NCI-H2171 (cell line): ENCODE measurements at places on chromosomes 5 and 9.

DNA sequence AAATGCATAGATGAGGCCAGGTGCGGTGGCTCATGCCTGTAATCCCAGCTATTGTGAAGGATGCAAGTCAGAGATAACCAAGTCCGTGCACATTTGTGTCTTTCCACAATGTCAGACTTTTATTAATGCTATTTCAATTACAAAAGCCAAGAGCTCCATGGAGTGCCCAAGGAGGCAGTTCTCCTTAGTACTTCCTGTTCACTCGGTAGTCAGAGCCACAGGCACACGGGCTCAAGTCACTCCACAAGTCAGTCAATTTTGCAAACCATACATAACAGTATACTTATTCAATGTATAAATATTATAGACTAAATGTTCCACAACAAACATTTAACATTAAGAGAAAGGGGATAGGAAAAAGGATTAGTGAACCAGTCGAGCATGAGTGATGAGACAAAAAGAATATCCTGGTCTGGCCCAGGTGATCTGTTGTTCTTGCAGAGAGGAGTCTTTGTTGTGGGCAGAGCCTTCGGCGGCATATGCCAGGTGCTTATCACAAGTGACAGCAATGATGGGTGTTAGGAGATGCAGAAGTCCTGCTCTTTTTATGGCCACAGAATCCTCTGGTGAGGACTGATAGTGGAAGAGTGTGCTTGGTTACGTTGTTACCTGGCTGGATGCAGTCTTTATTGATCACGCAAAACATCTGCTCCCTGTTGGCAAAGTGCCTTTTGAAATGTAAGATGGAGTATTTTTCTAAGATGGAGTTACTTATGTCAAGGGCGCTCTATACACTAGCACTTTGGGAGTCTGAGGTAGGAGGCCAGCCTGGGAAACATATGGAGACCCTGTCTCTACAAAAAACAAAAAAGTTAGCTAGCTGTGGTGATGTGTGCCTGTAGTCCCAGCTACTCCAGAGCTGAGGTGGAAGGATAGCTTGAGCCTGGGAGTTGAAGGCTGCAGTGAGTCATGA is 167.0 kb upstream of the FBXL17 start:
- DNase-seq = no peak

GRCh38 chr9:121498487-121499176 is 1.0 kb downstream of the GGTA1 start:
- DNase-seq = peak; percentile 19

DNA sequence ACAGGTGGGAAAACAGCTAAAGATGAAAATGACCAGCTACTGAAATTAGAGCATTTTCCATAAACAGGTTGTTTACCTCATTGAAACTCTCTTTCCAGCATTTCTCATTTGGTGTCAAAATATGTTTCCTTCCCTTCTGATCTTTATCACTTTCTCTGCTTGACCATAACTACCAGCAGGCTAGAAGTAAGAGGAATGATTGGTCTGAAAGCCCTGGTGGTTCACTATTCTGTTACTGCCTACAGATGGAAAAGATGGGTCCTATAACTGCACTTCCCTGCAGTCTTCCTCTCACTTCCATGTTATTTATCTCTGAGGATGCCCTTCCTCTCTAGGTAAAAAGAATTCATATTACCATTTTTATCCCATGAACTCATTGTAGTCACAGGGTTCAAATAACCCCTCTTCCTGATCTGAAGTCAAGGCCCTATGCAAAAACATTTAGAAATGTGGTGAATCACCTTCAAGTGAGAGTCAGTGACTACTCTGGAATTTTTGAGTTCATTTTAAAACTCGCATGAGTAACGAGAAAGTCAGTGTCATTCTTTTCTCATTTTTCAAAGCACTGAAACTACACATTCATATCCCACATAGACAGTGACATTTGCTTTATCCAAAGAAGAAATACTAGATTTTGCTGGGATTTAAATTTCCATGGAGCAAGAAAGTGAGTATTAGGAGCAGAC is 51.7 kb downstream of the ZNF474 start:
- DNase-seq = no peak

- DNase-seq = no peak
Observed at GRCh38 chr5:146860213-146860893, 18.2 kb downstream of the PPP2R2B start.

GRCh38 chr9:93139365-93140182 is 5.5 kb upstream of the NINJ1 start:
- no peak for DNase-seq

- DNase-seq = no peak
Observed at GRCh38 chr9:37468620-37469019, 3.4 kb upstream of the ZBTB5 start.

- no peak for DNase-seq
Observed at GRCh38 chr5:132385326-132386105, 16.0 kb downstream of the SLC22A5 start.

GRCh38 chr9:109948453-109948852 is 168.5 kb downstream of the PALM2AKAP2 start:
- DNase-seq = no peak

- no peak for DNase-seq
Observed at GRCh38 chr5:2094616-2094995, 211.9 kb upstream of the IRX4 start.

GRCh38 chr5:94276751-94277150 is 341.7 kb downstream of the KIAA0825 start:
- no peak for DNase-seq

DNA sequence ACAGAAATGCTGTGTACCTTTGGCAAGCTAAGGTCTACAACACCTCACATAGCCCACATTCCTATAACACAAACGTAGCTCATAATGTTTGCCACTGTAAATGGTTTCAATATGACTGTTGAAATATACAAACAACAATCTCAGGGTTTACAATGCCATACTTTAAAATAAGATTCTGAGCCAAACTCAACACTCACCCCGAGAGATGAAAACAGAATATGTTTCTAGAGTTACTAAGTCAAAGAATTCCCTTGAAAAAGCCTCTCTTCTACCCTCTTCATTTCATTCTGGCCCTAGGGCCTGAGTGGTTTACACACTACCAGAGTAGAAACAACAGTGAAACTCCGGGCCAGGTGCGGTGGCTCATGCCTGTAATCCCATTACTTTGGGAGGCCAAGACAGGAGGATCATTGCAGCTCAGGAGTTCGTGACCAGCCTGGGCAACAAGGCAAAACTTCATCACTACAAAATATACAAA is 72.6 kb downstream of the MYO10 start:
- DNase-seq = no peak

DNA sequence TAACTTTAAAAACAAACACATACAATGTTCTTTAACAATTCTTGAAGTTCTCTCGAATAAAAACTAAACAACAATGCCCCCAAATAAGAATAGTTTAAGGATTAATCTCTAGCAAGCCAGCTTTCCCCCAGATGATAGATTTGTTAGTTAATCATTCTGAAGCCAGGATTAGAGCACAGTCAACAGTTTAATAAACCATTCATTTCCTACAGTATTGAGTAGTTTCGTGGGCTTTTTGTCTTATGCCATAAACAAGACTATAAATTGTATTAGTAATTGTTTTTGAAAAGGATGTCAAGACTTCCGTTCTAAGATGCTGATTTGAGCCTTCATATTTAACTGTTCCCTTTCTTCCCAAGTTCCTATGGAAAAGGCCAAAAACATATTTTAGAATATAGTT is 136.6 kb downstream of the PIK3R1 start:
- no peak for DNase-seq

GRCh38 chr5:109053995-109054417 is 306.3 kb downstream of the FER start:
- no peak for DNase-seq

GRCh38 chr9:19180991-19181390 is 49.5 kb upstream of the DENND4C start:
- no peak for DNase-seq

DNA sequence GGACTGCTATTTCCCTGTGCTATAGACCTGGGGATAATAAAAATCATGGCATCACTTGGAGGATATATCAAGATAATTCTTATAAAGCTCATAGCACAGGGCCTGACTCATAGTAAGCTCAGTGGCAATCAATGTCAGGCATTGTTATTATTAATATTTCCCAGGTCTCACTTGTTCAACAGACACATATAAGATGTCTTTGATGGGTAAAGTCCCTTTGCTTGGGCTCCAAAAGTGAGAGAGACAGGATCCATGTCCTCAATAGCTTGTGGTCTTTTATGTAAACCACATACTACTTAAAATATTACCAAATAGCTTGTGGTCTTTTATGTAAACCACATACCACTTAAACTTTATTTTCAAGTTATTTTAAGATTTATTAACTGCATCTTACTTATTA is 11.2 kb downstream of the SH3RF2 start:
- no peak for DNase-seq

GRCh38 chr5:154046486-154046885 is 7.7 kb downstream of the MFAP3 start:
- no peak for DNase-seq

- DNase-seq = no peak
Observed at GRCh38 chr5:89289604-89290003, 406.6 kb upstream of the MEF2C start.

DNA sequence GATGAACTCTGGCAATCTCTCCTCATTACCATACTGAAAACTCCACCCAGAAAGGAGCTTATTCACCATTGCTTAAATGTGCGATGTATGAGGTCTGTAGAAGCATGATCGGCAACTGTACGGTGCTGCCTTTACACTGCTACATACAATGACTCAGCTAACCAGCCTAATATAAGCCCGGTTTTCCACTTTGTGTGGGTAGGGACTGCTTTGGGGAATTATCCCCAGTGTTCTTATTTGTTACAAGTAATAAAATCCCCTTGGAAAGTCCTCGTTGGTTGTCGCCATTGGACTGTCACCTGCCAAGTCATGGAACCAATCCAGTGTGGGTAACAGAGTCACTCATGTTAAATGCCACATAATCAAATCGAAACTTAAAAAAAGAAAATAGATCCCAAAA is 23.5 kb upstream of the TENT2 start:
- no peak for DNase-seq

DNA sequence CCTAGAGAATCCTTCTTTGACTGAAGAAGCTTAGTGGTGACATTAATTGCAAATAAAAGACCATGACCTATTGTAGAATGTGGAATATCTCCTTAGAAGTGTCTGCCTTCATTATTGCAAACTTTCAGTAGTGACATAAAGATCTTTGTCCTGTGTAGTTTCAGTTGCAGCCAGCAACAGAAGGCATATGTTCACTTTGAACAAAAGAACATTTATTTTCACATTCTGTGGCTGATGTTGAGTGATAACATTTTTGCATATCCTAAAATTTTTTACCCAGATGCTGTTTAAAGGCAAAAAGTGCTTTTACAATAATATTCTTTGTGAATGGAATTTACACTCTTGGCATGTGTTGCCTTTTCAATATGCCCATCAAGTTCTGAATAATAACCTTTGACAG is 165.9 kb downstream of the TMC1 start:
- DNase-seq = no peak

DNA sequence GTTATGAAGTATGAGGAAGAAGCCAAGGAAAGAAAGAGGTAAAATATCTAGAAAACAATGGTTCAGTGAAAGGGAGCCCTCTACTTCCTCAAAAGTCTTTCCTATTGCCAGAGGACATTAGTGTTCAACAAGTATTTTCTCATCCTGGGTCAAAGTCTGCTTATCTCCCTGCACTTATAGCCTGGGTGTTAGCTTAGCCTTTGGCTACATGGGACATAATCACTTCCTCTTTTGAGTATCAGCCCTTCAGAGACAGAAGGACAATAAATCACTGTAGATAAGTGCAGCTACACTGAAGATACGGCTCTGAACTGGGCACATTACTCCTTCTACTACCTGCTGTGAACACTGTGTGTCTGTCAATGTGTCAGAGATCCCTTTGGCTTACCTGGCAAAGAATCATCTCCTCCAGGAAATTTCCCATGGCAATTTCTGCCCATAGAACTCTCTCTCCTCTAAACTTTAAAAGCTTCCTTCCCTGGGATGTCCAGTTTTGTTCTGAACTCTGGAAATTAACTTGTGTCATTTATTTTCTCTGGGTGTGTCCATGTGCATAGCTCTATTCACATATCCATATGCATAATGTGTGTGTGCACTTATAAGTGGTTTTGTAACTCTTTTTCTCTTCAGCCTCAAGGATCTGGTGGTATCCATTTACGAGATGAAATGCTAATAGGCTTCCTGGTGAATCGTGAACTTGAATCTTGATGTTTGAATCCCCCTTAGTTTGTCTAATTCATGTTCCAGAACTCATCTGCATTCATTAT is 30.0 kb upstream of the RECK start:
- DNase-seq = no peak

DNA sequence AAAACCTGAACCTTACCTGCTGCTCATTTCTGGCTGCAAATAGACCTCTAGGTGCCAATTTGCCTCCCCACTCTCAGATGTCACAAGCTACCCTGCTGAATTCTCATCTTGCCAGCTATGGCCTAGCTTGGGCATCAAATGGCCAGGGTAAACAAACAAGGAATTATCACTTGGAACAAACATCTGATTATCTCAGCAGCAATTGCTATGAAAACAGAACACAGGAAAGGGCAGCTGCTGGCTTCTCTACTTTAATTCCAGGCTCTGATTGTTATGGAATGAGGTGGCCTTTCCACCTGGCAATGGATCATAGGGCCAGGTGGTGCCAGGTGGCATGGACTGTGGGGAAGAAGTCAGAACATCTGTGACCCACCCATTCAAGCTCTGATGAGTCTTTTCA is 505.1 kb downstream of the TLR4 start:
- peak; percentile 79 for DNase-seq

DNA sequence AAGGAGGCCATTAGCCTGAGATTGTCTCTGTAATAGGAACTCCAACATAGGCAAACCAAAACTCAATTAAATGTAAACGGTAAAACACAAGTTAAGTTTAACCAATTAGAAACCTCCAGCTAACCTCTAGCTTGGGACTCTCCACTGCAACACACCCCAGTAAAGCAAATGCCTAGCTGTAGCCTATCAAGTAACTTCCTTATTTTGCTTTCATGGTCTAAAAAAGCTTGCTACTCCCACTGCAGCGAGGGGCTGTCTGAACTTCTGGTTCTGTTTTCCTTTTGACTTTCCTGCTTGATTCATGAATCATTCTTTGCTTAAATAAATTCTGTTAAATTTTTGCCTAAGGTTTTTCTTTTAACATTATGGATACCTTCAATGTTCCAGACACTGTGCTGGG is 24.4 kb upstream of the C5orf46 start:
- DNase-seq = no peak

DNA sequence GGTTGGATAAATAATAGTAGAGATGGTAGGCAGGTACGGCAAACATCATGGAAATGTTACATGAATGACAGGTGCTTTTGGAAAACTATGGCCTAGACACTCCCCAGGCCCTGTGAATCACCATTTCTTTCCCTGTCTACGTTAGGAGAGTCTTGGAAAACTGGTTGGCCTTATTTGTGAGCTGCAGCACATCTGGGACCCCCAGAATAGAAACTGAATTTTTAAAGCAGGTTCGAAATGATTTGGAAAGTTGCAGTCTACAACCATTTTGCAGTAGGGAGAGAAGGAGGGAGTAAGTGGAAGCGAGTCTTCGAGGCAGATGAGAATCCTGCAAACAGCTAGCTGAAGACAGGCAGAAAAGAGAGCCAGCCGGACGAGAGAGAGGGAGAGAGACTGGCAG is 13.0 kb downstream of the C1QTNF2 start:
- DNase-seq = no peak

GRCh38 chr5:92909602-92909962 is 671.4 kb downstream of the NR2F1-AS1 start:
- DNase-seq = peak; percentile 34
